ENCODE measurements at places on chromosomes 7 and 10.

- DNase-seq: no peak
These were observed 5.7 kb downstream of the CYP17A1 start for GRCh38 chr10:102831322-102832071.

DNA sequence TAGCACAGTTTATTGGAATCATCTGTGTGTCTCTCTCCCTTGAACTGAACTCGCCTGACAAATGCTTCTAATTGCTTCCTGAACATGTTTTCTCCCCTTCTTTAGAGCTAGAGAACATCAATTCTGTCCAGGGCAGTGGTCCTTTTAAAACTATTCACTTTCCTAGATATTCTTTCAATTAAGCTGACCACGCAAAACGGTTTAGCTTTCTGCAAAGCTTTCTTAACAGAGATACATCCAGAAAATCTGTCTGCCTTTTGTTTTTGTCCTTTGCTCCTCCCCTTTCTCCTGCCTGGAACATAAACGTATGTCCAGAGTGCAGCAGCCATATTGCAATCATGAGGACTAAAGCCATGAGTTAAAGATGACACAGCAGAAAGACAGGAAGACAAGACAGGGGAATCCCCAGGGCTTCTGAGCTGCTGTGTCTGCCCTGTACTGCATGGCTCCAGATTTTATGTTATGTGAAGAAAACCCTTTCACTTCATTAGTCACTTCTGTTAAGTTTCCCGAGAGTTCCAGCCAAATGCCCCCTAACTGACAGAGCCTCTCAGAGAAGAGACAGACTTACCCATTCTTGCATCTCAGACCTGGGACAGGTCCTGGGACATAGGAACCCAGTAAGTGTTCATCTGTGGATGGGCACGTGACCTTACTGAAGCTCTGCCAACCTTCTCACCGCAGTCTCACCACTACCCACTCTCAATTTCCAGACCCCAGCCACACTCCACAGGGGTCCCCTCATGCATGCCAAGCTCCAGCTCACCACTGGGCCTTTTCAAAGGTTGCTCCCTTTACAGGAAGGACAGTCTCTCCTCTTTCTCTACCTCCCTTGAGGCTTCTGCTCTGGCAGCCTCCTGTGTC is 35.0 kb upstream of the CPXM2 start:
- DNase-seq: no peak

DNA sequence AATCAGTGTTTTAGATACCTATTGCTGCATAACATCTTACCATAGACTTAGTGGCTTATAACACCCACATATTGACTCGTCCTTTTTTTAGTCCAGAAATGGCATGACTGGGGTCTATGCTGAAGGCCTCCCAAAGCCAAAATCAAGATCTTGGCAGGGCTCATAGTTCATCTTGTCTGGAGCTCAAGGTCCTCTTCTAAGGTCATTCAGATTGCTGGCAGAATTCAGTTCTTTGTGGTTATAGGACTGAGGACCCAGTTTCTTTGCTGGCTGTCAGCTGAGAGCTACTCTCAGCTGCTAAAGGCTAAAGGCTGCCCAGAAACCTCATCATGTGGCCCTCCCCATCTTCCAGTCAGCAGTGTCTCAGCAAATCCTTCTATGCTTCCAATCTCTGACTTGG is 165.5 kb downstream of the FAM107B start:
- no peak for DNase-seq

- no peak for DNase-seq
These were observed at the start of gene PCDH15 for GRCh38 chr10:54800741-54801421. Gene PCDH15, minus strand, starts transcription at chr10:54801231. Its CDS starts 136,969 bp downstream, at chr10:54664262.

- DNase-seq: no peak
These were observed 168.3 kb downstream of the BMPER start for GRCh38 chr7:34073676-34074075.

DNA sequence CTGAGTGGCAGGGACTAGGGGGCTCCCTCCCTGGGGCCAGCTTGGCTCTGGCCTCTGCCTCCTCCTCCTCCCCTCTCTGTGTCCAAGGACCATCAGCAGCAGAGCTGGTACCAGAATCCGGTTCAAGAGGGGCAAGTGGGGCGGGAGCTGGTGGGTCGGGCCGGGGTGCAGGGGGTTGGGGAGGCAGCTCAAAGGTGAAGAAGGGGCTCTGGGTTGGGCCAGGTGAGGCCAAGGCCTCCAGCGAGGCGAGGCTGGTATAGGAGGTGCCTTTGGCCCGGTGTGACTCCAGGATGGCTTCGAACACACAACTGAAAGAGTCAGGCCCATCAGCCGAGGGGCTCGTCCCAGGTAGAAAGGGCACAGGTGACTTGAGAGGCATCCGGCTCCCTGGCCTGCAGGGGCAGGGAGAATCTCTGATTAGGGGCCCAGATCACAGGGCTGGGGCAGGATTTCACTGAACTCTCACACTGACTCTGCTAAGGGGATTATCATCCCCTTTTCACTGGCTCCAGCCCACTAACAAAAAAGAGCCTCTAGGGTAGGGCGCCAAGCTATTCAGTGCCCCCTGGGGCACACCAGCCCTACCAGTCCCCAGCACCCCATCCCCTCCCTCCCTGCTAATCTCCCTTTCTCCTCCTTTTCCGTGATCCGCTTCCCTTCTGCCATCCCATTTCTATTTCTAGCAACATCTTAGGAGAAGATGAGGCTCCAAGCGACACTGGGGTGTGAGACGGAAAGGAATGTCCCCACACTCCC is 4.6 kb downstream of the PSD start:
- DNase-seq: no peak

GRCh38 chr10:79335094-79335469 is 12.2 kb upstream of the PPIF start:
- DNase-seq: no peak

DNA sequence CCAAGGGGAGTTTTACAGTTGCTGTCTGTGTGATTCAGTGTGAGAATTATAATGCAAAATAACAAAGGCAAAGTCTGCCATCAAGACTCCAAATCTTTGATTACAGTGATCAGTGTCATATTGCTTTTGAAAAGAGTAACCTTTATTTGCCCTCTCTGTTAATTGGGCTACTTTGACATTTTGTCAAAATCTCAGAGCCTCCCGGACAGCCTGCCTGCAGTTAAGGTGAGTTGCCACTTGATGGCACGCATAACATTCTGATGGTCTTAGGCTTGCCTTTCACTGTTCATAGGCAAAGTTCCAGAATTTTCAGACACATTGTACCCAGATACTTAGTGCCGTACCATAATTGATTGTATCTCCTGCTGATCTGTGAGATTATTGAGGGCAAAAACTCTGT is 253.5 kb downstream of the ABCA13 start:
- DNase-seq: no peak

Measured in stimulated activated CD4-positive, alpha-beta T cell treated with anti-CD3 and anti-CD28 coated beads, Interleukin-12 subunit alpha, Interleukin-12 subunit beta, amount 100 ng/mL, for 24 hours (primary cell).